ENCODE measurements at places on chromosomes 13 and 19.

- no peak for DNase-seq
Observed at GRCh38 chr19:21117041-21117907, 24.6 kb upstream of the ZNF431 start.

GRCh38 chr19:14954071-14954655 lies 12.9 kb downstream of the OR7C2 start:
- DNase-seq = no peak

DNA sequence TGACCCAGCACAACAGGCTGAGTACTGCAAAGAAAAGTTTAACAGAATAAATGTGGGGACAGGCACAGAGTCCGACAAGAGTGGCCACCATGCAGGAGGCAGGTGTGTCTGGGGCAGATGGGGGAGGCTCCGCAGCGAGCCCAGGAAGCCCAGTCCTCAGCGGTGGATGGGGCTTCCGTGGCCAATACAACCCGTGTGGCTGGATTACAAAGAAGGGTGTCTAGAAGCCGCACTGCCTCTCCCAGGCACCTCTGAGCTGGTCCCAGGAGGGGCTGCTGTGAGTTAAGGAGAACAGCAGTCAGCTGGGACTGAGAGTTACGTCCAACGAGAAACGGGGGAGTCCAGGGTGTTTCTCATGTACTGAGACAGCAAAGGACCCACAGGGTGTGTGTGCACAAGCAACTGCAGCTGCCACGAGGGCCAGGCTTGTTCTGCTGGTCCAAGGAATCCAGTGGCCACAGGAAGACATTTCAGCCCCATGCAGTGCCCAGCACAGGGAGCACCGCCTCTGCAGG lies 70.2 kb downstream of the SPACA7 start:
- no peak for DNase-seq

DNA sequence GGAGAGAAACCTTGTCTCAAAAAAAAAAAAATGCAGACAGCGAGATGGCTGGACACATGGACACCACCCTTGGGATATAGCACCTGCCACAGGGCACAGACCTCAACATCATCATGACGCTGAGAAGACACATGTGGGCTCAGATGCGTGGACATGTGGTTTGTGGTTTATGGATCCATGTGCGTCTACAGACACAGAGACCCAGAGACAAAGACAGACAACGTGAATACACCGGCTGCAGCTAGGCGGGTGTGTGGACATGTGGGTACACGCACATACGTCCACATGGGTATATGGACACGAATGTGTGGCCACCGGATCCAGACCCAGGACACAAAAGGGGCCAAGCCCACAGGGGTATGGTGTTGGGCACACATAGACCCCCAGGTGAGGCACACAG lies 1.3 kb downstream of the TNFSF14 start:
- DNase-seq = no peak

DNA sequence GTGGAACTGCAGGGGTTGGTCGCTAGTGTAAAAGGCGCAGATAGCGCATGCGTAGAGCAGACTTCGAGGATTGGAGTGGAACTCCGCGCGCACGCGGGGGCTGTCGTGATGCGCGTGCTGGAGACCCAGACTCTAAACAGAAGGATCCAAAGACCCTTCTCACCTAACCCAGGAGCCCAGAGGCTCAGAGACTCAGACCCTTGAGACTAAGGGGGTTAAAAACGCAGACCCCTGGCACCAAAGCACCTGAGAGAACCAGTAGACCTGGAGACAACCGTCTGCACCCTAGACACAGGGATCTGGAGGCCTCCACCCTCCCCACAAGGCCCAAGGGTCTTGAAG lies 567 bp upstream of the CTU1 start:
- DNase-seq = no peak

- no peak for DNase-seq
Observed at GRCh38 chr13:95180513-95181245, 120.6 kb downstream of the ABCC4 start.

GRCh38 chr13:95160112-95160906 lies 140.9 kb downstream of the ABCC4 start:
- DNase-seq = no peak

DNA sequence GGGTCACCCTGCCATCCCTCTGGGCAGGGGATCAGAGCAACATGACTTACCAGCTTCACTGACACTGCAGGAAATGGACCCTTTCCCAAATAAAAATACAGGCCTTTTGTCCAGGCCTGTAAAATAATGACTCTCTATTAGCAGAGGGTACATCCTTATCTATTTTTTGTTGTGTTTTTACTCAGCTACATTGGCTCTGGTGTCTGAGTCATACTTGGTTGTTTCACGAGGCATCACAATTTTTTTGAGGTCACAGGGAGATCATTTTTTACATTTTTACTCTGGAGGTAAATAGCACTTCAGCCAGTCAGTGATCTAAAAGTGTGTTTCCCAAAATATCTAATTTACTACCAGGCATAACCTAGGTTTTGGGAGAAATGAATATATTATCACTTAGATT lies 6.9 kb upstream of the HTR2A start:
- no peak for DNase-seq

- DNase-seq = no peak
Observed at GRCh38 chr19:29562299-29563297, 36.8 kb downstream of the VSTM2B start.

- DNase-seq = no peak
Observed at GRCh38 chr19:47447470-47448359, 24.0 kb downstream of the SLC8A2 start.

- no peak for DNase-seq
Observed at GRCh38 chr19:6034512-6034911, 56.6 kb upstream of the RANBP3 start.
